ENCODE measurements at places on chromosomes 2 and 18. TPM values are rescaled to one million over a fixed set of nuclear protein-coding genes. Genes with fewer than 3 reads are reported as not detected.

- H3K4me1 ChIP-seq: peaks cover 4% of the 10 kb centered on the region
- H3K27me3 ChIP-seq: no peaks in the 10 kb centered on the region
- H3K27ac ChIP-seq: no peak overlapping the region
- peak; percentile 60 for DNase-seq
Observed at GRCh38 chr18:39523281-39523680, 1957.7 kb upstream of the CELF4 start.

- no peaks in the 10 kb centered on the region for H3K36me3 ChIP-seq
- DNase-seq: no peak
- no peaks in the 10 kb centered on the region for H3K4me1 ChIP-seq
- no peaks in the 10 kb centered on the region for H3K27me3 ChIP-seq
- no peak overlapping the region for H3K4me3 ChIP-seq
Observed at GRCh38 chr2:66508484-66509071, 73.7 kb downstream of the MEIS1 start.

- peaks cover 3% of the 10 kb centered on the region for H3K36me3 ChIP-seq
- no peak for DNase-seq
- H3K27me3 ChIP-seq: no peaks in the 10 kb centered on the region
- H3K27ac ChIP-seq: no peak overlapping the region
- no peak overlapping the region for H3K4me3 ChIP-seq
- peaks cover 60% of the 10 kb centered on the region for H3K4me1 ChIP-seq
Observed at GRCh38 chr2:230869914-230870543, 5.3 kb downstream of the ITM2C start.

DNA sequence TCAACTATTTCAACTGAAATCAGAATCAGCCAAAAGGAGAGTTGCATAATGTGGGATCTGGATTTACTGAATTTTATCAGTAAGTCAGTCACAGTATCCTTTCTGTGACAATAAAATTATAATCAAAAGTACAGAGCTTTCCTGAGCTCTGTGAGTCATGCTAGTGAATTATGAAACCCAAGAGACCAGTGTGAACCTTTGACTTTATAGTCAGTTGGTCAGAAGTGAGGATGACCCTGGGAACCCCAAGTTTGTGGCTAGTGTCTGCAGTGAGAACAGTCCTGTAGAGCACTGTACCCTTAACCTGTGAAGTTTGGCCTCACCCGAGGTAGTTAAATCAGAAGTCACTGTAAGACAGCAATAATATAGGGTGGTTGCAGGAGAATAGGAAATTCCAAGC lies 381.7 kb downstream of the CDH19 start:
- no peak overlapping the region for H3K4me3 ChIP-seq
- no peak for DNase-seq
- no peaks in the 10 kb centered on the region for H3K36me3 ChIP-seq
- no peaks in the 10 kb centered on the region for H3K4me1 ChIP-seq

DNA sequence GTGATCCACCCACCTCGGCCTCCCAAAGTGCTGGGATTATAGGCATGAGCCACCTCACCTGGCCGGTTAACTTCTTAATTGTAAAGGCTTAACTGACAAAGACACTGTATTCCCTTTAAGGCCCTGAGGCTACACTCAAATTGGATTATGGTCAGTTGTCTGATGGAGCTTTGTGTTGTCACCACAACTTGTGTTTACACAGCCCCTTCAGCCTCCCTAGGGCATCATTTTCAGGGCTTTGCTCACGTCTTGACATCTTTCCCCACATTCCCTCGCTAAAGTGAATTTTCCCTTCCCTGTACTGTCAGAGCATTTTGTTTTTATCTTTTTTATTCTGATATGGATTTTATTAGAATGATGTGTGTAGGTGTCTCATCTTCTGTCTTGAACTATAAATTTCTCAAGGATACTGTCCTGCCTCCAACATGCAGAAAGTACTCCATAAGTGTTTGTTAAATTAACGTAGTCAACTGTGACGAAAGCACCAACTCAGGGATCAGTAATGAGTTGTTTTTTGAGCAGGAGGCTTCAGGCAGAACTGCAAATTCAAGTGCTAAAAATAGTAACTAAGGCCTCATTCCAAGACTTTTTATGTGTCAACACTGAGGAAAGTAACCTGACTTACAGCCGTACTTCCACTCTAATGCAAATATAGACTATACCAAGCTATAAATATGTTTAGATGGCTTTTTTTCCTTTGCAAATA lies 77.1 kb upstream of the NARS1 start:
- no peaks in the 10 kb centered on the region for H3K36me3 ChIP-seq
- no peaks in the 10 kb centered on the region for H3K27me3 ChIP-seq
- no peak overlapping the region for H3K27ac ChIP-seq
- no peak for DNase-seq
- no peak overlapping the region for H3K4me3 ChIP-seq
- peaks cover 4% of the 10 kb centered on the region for H3K4me1 ChIP-seq

- H3K27ac ChIP-seq: no peak overlapping the region
- H3K4me3 ChIP-seq: no peak overlapping the region
- H3K36me3 ChIP-seq: no peaks in the 10 kb centered on the region
- no peaks in the 10 kb centered on the region for H3K27me3 ChIP-seq
- no peak for DNase-seq
Observed at GRCh38 chr18:26961839-26962238, 96.3 kb upstream of the AQP4 start.

DNA sequence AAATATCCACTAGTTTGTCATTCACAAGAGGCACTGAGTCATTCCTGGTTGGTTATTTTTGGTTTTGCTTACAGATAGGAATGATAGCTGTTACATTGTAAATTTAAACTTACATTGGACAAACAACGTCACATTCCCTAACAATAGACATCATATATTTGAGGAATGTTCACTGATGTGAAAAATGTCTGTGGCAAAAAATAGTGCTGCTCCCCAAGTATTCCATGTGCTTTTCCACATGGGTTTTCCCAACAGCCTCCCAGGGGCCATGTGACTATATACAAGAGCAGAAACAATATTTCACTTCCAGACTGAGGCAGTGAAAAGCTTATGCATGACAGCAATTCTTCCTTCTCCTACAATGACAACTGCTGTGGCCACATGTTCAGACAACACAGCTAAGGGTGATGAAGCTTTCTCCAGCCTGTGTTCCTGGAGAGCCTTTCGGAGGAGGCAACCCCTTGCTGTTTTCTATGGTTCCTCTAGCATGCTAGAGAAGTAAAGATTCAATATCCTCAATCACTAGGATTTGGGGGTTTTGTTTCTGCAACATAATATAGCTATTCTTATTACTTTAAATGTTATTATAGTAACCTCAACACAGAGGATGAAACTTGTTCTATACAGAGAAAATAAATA lies 202.7 kb downstream of the PTH2R start:
- H3K36me3 ChIP-seq: no peaks in the 10 kb centered on the region
- H3K4me3 ChIP-seq: no peak overlapping the region
- no peaks in the 10 kb centered on the region for H3K4me1 ChIP-seq
- H3K27me3 ChIP-seq: no peaks in the 10 kb centered on the region
- DNase-seq: no peak
- no peak overlapping the region for H3K27ac ChIP-seq

GRCh38 chr2:8645176-8645831 lies 36.6 kb upstream of the ID2 start:
- DNase-seq: no peak
- H3K36me3 ChIP-seq: no peaks in the 10 kb centered on the region
- no peak overlapping the region for H3K27ac ChIP-seq
- H3K4me1 ChIP-seq: no peaks in the 10 kb centered on the region
- no peaks in the 10 kb centered on the region for H3K27me3 ChIP-seq

- H3K27me3 ChIP-seq: no peaks in the 10 kb centered on the region
- no peak for DNase-seq
- H3K4me1 ChIP-seq: peaks cover 8% of the 10 kb centered on the region
- H3K36me3 ChIP-seq: peaks cover 14% of the 10 kb centered on the region
- H3K27ac ChIP-seq: peak overlapping the region; percentile 59
Observed at GRCh38 chr2:233448575-233448974, 94.3 kb downstream of the DGKD start.

NAT8 gene
- not detected for total RNA-seq

- H3K36me3 ChIP-seq: no peaks in the 10 kb centered on the region
- no peak overlapping the region for H3K4me3 ChIP-seq
- H3K4me1 ChIP-seq: no peaks in the 10 kb centered on the region
- no peak for DNase-seq
- no peaks in the 10 kb centered on the region for H3K27me3 ChIP-seq
- no peak overlapping the region for H3K27ac ChIP-seq
Observed at GRCh38 chr2:44480068-44480467, 118.3 kb downstream of the CAMKMT start.

- DNase-seq: no peak
- peaks cover 16% of the 10 kb centered on the region for H3K4me1 ChIP-seq
- H3K27ac ChIP-seq: no peak overlapping the region
- H3K4me3 ChIP-seq: no peak overlapping the region
Observed at GRCh38 chr2:47422560-47422959, 19.6 kb downstream of the MSH2 start.

- no peak overlapping the region for H3K4me3 ChIP-seq
- no peaks in the 10 kb centered on the region for H3K27me3 ChIP-seq
- DNase-seq: no peak
- no peaks in the 10 kb centered on the region for H3K36me3 ChIP-seq
- peaks cover 8% of the 10 kb centered on the region for H3K4me1 ChIP-seq
Observed at GRCh38 chr2:101803128-101803527, 105.6 kb downstream of the MAP4K4 start.

Measured in Panc1 (cell line).